Stimulated activated CD4-positive, alpha-beta T cell treated with anti-CD3 and anti-CD28 coated beads, Interleukin-4, amount 100 ng/mL, for 1 hour (primary cell): ENCODE measurements at places on chromosomes 2 and 18.

- no peak for DNase-seq
Measured at GRCh38 chr2:19819097-19820065, 82.4 kb downstream of the TTC32 start.

GRCh38 chr2:227506456-227506855 is 34.5 kb downstream of the AGFG1 start:
- DNase-seq: no peak

DNA sequence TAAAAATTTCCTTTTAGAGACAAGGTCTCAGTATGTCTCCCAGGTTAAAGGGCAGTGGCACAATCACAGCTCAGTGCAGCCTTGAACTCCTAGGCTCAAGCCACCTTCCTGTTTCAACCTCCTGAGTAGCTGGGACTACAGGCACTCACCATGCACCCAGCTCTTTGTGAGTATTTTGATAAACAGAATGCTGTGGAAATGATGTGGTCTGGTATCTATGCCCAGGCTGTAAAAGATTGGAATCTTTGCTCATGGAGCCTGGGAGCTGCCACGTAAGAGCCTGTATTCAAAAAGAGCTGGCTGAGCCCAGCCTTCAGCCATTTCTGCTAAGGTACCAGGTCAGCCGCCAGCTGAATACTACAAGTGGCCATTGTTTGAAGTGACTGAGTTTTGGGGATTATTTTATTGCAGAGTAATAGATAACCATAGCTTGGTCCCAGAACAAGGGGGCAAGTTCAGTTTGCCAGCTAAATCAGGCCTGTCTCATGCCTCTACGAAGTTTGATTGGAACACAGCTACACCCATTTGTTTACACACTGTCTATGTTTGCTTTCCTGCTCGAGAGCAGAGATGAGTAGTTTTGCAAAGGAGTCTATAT is 21.3 kb upstream of the ARL5A start:
- no peak for DNase-seq

DNA sequence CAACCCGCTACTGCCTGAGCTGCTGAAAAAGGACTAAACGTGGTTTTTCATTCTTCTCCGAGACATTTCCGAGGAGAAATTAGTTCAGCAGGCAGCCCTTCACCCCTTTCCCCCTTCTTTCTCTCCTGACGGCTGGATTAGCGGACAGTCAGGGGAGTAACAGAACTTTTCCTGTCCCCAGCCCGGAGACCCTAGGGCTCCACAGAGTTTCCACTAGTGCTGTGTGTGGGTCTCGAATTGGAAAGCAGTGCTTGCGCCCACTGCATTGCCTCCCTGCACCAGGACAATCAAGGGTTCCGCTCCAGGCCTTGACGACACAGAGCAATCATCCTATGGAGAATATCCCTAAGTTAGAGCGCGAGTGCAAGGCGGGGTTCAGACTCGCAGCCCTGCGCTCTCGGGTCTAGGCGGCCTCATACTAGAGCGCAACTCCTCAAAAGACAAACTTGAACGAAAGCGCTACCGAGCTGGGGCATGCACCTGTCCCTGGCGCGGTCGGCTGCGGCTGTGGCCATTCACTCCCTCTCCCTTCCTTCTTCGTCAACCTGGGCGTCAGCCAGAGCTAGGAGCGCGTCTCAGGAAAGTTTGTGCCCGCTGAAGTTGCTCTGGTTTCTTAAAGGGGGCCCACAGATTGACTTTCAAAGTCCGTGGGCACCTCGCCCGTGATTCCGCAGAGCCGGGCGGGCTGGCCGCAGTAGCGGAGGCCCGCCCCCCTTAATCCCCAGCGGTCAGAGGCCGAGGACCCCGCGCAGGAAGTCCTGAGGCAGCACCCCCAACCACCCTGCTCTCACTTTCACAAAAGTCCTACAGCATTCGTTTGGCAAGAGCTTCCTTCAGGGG is 801 bp downstream of the OSR1 start:
- DNase-seq: no peak

DNA sequence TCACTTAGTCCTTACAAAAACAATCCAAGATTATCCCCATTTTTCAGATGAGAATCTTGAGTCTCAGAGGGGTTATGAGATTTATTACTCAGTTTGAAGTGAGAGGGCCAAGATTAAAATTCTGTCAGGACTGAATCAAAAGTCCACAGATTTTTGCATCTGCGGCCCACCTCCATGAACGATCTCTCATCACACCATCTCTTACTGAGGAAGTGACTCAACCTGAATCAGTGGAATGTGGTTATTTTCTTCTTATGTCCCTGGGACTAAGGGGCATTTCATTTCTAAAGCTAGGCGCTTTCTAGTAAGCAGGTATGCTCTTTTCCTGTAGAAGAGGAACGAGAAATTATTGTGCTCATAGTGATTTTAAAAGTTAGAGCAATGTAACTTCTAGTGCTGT is 360.3 kb upstream of the SPHKAP start:
- no peak for DNase-seq

- DNase-seq: no peak
Measured at GRCh38 chr2:173171321-173171720, 95.7 kb downstream of the MAP3K20 start.

GRCh38 chr2:119744335-119744939 is 15.3 kb upstream of the PTPN4 start:
- DNase-seq: no peak

DNA sequence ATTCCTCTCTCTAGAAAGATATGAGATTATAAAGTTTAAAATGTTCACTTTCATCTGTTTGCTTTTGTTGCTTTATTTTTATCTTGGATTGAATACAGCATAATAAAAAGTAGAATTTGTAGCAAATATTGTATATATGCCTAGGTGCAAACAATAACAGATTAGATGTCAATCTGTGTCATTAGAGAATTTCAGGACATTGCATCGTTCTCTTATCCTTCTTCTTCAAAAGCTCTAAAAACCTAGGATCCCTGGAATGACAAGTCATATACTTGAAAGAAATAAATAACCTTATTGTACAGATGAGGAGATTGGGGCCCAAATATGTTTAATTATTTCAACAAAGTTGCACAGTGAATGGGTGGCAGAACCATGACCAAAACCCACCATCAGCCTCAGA is 102.8 kb upstream of the BZW1 start:
- DNase-seq: no peak

GRCh38 chr2:240259201-240259923 is 118.9 kb upstream of the OTOS start:
- DNase-seq: no peak

DNA sequence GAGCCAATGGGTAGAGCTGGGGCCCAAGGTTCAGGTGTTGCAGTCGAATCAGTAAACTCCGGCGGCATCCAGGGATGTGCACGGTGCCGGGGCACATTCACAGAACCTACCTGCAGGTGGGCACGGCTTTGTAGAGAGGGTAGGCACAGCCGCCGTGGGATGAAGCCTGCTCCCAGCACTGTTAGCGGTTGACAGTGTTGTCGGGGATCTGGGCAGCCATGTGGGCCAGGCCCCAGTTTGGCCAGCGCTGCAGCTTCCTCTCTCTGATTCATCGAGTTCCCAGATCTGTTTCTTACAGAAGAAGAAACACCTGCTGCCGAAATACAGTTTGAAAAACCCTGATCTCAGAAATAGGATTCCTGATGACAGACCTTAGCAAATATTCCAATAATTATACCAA is 274.8 kb downstream of the AGAP1 start:
- DNase-seq: no peak

- no peak for DNase-seq
Measured at GRCh38 chr2:106789185-106789584, 96.8 kb downstream of the ST6GAL2 start.

GRCh38 chr2:29450596-29451222 is 335.5 kb downstream of the CLIP4 start:
- DNase-seq: no peak

DNA sequence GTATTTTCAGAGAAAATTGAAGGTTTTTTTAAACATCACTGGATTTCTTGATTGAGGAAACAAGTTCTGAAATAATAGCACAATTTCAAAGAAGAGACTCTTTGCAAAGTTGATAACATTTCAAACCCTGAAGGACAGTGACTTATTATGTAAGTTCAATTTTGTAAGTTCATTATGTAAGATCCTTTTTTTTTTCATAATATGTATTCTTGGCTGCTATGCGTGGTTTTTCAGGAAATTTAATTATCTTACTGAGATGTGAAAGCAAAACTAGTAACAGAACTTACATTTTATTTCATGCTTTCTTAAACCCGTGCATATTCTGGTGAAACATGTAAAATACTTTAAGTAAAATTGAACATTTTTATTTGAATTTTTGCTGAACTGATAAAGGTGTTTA is 65.4 kb downstream of the RIF1 start:
- no peak for DNase-seq

- no peak for DNase-seq
Measured at GRCh38 chr2:19900931-19901441, 797 bp downstream of the TTC32 start.

DNA sequence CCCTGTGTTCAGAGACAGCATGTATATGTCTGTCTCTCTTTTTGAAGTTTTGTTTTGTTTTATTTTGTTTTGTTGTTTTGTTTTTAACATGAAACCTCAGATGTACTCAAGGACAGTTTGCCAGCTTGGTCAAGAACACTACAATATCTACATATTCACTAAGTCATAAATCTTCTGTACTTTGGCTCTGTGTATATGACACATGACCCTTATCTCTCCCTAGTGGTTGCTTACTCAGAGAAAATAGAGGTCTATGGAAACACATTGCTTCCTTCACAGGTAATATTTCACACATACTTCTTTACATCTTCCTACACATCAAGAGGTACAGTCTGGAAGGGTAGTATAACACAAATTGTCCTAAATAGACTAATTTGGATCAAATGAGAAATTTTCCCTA is 312.6 kb upstream of the VRK2 start:
- no peak for DNase-seq

DNA sequence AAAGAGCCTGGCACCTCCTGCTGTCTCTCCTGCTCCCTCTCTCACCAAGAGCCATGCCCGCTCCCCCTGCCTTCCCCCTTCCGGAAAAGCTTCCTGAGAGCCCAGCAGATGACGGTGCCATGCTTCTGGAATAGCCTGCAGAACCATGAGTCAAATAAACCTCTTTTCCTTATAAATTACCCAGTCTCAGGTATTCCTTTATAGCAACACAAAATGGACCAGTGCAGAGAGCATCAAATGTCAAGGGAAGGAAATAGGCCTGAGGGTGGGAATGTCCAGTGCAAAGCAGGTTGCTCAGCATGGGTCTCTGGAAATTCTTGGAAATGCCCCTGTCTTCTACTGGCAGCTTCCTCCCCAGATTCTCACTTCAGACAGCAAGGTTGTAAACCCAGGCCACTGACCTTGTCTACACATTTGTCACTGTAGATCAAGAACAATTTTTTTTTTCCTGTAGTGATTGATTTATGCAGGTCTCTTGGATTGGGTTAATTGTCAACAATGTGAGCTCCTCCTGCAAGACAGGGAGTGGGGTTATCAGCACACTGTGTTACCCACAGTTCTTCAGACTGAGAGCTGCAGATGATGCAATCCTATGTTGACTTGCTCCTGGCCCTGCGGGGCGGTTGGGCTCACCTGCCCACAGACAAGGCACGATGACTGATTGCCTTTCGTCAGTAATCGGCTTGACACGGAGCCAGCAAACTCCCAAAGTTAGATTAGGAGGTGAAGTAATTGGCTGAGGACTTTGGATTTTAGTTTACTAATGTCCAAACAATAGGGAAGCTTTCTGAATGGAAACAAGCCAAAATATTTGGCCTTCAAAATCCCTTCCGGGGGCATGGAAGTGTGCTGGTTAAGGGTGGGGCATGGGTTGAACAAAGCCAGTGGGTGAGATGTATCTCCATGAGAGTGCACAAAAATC is 5.4 kb upstream of the BOD1L2 start:
- DNase-seq: no peak

DNA sequence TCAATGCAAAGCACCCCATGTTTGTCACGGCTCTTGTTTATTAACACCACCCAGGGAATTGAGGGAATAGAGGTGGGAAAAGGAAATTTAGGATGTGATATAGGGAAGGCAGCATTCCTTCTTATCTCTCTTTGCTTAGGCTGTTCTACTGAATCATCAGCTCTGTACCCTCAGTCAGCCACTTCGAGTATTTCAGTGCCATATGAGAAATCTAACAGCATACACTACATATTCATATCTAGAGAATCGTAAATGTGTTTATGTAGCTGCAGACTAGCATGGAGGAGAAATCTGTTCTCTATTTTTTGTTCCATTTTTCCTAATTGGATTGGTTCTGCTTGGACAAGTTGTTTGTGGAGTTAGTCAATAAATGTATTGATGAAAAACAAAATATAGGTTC is 187.8 kb downstream of the CTNNA2 start:
- no peak for DNase-seq

DNA sequence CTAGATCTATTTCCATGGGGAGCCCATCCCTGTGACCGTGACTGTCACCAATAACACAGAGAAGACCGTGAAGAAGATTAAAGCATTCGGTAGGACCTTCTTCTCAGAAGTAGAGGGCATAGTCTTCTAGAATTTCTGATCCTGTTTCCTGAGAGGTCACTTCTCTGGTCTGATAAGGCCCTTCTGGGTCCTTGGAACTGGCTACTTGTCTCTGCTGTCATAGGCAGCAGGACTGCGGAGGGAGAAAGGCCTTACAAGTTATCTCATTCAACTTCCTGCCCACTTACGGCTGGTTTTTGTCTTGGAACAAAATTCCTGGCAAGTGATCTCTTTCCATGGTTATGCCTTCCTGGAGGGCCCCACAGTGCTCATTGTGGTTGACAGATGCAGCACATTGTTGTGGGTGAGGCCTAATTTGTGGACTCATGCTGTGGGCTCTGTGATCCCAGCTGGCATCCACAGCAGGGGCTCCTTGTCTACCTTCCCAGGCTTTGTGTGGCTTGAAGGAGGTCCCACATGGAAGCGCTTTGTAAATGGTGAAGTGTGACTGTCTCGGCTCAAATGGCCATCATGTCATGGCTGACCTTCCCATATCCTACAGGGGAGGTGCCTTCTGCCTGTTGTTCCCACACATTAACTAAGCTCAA is 22.0 kb downstream of the SAG start:
- DNase-seq: no peak

DNA sequence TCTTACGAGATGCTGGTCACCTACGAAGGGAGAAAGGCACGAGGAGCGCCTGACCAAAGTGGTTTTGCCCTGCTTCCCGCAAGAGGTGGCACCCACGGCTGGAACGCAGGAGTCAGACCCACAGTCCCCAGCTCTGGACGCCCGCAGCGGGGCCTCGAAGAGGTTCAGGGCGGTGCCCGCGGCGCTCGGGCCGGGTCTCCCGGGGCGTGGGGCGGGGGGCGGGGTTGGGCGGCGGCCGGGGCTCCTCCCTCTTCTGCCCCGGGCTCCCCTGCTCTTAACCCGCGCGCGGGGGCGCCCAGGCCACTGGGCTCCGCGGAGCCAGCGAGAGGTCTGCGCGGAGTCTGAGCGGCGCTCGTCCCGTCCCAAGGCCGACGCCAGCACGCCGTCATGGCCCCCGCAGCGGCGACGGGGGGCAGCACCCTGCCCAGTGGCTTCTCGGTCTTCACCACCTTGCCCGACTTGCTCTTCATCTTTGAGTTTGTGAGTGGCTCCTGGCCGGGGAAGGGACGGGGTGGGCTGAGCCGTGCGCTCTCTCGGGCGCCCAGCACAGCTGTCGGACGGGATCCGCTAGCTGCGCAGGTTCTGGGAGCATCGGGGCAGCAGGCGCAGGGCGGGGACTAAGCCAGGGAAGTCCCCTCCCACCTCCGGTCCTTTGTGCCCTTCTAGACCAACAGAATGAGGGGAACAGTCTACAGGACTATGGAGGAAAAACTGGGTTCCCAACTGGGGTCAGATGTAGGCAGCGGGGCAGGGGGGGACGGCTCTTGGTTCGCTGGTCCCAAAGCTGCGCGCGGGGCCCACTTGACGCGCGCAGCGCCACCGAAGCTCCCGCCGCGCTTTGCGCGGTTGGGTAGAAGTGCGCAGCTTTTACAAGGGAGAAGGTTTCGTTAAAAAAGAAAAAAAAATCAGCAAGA is at the start of gene MAL:
TSS of gene MAL (plus strand) at position 303 of the 914 bp plus-strand sequence. CDS start at position 388, 85 bp downstream.
- peak; percentile 67 for DNase-seq
